ENCODE measurements at places on chromosomes 5 and 9. TPM values are rescaled to one million over a fixed set of nuclear protein-coding genes. Genes with fewer than 3 reads are reported as not detected.

The BTNL8 gene
- total RNA-seq: not detected

The DDX4 gene
- total RNA-seq: not detected

The MYO10 gene
- 61.2 TPM for total RNA-seq

The IFNA2 gene
- total RNA-seq: not detected

The BNC2 gene
- total RNA-seq: 41.6 TPM

The NELFB gene
- total RNA-seq: 47.1 TPM

The SLC6A19 gene
- total RNA-seq: not detected

The HTR1A gene
- total RNA-seq: not detected

The KIF4B gene
- total RNA-seq: not detected

The TMEM215 gene
- not detected for total RNA-seq

The BTNL9 gene
- not detected for total RNA-seq

The DNM1 gene
- total RNA-seq: 36.1 TPM

The RNF14 gene
- 76.9 TPM for total RNA-seq

The SOX30 gene
- not detected for total RNA-seq

The SLC22A4 gene
- total RNA-seq: 6.8 TPM

The SOWAHA gene
- under 0.01 TPM for total RNA-seq

The PRR7 gene
- 4.7 TPM for total RNA-seq

The EIF4E1B gene
- not detected for total RNA-seq

The ZFYVE16 gene
- total RNA-seq: 28.3 TPM

The SPATA31E1 gene
- not detected for total RNA-seq

The ADAMTS19 gene
- total RNA-seq: 8.7 TPM

The DIPK1B gene
- total RNA-seq: 0.43 TPM

The SLC45A2 gene
- total RNA-seq: not detected

The BTNL3 gene
- not detected for total RNA-seq

The FAM78A gene
- total RNA-seq: 0.43 TPM

The SLCO6A1 gene
- total RNA-seq: under 0.01 TPM

The DNAI1 gene
- under 0.01 TPM for total RNA-seq

The PFN3 gene
- not detected for total RNA-seq

The ISOC1 gene
- total RNA-seq: 15.5 TPM

The HARS2 gene
- 29.6 TPM for total RNA-seq

The CDX1 gene
- total RNA-seq: under 0.01 TPM

The SLC36A2 gene
- total RNA-seq: not detected

The OMD gene
- not detected for total RNA-seq

The IARS1 gene
- total RNA-seq: 377 TPM

The COL15A1 gene
- 1.7 TPM for total RNA-seq

The SLC9A3 gene
- 0.97 TPM for total RNA-seq

The ZNF483 gene
- 5.6 TPM for total RNA-seq

The HAVCR1 gene
- not detected for total RNA-seq

The EGFLAM gene
- total RNA-seq: 3.0 TPM

The PCDHA1 gene
- total RNA-seq: under 0.01 TPM
